ENCODE measurements at places on chromosomes 3 and 15.
A peak's percentile ranks its signal among the peaks of the same experiment; 100 is the strongest.

GRCh38 chr3:107767897-107768605, 245.3 kb downstream of the BBX start:
- no peak for DNase-seq

DNA sequence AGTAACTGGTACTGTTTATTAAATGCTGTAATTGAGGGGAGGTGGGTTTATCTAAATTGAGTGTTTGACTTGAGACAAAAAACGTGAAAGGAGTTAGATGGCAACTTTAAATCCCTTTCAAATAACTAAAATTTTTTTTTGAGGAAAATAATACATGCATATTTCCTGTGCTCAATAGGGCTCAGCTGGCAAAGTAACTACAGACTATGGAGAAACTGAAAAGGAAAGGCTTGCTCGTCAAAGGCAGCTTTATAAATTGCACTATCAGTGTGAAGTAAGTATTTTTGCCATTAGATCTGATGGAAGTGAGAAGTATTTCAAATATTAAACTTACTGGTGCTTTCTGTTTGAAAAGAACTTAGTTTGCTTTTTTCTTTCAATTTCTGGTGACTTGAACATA, 72.2 kb downstream of the DZIP3 start:
- no peak for DNase-seq

- no peak for DNase-seq
Observed at GRCh38 chr3:97765336-97765735, 778 bp downstream of the ARL6 start.

DNA sequence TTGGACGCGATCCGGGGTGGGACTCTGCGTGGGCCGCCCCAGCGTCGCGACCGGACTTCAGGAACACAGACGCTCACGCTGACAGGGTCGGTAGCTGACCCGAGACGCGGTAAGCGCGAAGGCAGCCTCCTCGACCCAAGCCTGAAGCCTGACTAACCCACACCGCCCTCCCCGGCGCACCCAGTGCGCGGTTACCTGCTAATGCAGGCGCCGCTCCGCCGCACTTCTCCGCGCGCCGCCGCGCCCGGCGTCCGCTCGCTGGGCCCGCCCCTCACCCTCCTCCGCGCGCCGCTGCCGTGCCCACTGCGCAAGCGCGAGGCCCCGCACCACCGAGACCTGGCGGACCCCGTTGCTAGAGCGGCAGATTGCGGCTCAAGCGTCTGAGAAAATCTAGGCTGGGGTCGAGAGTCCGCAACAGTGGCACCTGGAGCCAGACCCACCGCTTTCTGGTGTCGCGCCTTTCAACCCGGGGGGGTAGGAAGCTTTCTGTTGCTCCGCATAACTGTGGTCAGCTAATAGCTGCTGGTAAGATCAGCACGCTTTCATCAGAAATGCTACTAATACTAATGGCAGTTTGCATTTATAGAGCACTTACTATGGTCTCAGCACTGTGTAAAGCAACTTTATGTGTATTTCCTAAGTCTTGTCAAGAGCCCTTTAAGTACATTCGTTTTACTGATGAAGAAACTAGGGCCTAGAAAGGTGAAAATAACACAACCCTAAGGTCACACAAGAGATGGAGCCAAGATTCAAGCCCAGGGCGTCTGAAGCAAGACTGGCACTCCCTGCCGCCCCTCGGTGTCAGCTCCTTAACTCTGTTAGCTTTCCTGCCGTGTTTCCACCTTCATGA, at the start of gene TBCCD1:
Gene TBCCD1 (minus strand): TSS at position 268 of the 850 bp plus-strand sequence. CDS start 3,010 bp downstream, outside the sequence.
- DNase-seq: peak; percentile 83

DNA sequence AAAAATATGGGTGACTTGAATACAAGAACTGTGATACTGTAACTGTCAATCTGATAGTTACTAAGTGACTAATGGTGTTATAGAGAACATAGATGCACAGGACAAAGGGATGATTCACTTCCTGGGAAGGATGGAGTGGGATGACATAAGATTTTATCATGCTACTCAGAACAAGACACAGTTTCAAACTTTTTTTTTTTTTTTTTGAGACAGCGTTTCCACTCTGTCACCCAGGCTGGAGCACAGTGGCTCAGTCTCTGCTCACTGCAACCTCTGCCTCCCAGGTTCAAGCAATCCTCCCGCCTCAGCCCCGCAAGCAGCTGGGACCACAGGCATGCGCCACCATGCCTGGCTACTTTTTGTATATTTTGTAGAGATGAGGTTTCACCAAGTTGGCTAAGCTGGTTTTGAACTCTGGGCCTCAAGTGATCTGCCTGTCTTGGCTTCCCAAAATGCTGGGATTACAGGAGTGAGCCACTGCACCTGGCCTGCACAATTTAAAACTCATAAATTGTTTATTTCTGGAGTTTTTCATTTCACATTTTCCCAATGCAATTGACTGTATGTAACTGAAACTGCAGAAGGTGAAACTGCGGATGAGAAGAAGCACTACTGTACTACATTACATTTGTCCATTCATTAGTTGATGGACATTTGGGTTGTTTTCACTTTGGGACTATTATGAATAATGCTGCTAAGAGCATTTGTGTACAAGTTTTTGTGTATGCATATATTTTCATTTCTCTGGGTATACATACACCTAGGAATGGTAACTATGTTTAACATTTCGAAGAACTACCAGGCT, 40.6 kb downstream of the ADIPOQ start:
- no peak for DNase-seq

DNA sequence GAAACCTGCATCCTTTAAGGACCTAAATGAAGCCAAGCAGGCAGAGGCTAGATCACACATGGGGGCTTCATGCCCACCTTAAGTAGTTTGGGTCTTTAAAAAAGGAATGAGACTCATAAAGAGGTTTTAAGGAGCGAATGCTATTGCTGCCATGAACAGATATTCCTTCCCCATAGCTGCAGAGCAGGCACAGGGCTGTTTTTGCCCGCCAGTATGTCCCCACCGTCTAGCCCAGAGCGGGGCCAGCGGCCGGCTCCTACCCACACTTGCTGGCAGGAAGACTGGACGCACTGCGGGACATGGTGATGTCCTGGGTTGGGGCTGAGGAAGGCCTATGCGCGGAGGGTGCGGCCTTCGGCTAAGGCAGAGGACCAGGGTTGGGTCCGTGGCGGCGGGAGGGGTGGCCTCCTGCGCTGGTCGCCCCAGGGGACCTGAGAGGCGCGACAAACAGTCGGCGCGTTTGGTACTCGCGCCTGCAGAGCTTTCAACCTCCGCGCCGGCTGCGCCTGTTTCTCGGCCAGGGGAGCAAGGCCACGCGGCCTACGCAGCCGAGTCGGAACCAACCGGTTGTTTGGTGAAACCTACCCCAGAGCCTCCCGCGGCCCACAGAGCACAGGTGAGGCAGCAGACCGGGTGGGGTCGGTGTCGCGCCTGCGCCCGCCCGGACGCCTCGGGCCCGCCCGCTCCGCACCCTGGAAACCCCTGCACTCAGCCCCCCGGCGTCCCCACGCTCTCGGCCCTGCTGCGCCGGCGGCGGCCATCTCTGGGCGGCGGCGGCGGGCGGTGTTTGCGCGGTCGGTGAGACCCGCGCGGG, at the start of gene FAIM:
Gene FAIM (plus strand): TSS at position 450 of the 814 bp plus-strand sequence. CDS start 10,956 bp downstream, outside the sequence.
- DNase-seq: peak; percentile 30

DNA sequence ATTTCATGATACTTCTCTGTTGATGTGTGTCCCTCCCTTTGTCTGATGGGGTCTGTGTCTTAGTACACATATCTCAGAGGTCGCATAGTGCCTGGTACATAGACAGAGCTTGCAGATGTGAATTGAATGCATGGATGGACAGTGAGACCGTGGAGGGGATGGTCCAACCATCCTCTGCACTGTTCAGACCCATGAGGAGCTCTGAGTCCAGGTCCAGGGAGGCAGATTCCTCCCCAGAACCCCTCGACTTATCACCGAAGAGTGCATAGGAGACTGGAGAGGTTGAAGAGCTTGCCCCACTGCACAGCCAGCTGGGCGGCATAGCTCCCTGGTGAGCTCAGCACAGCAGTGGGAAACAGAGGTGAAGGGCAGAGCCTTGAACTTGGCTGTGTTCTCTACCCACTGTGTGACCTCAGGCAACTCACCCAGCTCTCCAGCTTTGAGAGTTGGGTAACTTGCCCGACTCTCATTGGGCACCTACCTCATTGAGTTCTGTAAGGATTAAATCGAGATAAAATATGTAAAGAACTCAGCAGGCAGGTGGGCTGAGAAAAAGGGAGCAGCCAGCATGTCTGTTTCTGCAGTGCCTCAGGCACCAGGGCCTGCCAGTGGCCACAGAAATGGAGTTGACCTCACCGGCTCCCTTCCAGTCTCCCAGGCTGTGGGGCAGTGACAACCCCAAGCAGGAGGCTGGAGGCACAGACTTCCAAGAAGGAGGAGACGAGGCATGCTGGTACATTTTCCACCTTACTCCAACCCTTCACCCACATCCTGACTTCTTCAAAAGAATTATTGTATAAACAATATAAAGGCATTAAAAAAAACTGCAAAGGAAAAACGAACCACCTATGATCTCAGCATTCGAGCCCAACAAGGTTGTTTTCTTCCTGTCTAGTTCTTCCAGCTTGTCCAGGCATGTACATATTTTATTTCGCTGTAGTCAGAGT, 54.1 kb upstream of the TFRC start:
- no peak for DNase-seq

- DNase-seq: no peak
Observed at GRCh38 chr15:93974804-93975481, 256.4 kb upstream of the MCTP2 start.

DNA sequence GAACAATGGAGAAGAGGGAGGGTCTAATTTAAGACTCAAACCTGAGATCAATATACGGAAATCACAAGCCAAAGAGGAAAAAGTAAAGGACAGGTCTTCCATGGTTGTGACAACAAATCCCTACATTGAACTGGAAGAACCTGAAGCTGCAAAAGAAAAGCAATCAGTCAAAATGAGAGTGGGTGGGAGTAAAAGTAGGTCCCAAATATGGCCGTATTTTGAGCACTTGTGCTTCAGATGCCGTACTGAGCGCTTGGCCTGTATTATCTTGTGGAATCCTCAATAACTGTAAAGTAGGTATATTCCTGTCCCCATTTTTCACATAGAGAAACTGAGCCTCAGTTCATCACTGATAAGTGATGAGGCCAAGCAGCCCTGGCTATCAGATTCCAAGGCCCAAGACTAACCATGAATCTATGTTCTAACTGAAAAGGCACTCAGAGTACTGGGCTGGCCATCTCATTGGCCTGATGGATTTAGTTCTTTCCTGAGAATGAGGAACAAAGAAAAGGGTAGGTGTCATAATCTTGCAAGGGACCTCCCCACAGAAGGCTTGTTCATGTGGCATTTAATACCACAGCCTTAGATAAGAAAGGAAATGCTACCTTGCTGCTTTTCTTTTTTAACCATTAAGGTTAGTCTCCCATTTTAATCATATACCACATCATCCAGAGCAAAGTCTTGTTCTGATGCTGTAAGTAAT, 52.5 kb downstream of the LRRN1 start:
- no peak for DNase-seq

- DNase-seq: no peak
Observed at GRCh38 chr15:93415576-93415975, 326.6 kb upstream of the RGMA start.

- no peak for DNase-seq
Observed at GRCh38 chr3:114518206-114518808, 224.5 kb downstream of the TIGIT start.

DNA sequence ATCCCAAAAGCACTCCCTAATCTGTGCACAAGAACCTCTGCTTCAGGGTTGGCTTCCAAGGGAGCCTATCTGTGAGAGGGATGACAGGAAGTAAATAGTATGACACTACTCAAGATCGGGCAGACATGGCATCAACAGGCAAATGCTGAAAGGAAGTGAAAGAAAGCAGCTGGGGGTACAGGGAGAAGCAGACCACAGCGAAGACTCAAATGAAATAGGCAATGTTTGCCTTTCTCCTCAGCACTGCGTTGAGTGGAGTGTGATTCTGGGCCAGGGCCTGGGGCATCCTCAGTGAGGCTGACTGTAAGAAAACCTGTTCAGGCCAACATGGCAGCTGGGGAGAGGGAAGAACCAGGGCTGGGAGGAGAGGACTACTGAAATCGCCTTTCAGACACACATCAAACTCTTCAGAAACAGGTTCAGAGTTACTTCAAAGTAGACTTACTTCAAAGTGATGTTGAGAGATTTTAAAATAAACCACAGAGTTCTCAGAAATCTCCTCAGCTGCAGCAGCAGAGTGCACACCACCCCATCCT, 96.6 kb downstream of the SLC9A9 start:
- no peak for DNase-seq

DNA sequence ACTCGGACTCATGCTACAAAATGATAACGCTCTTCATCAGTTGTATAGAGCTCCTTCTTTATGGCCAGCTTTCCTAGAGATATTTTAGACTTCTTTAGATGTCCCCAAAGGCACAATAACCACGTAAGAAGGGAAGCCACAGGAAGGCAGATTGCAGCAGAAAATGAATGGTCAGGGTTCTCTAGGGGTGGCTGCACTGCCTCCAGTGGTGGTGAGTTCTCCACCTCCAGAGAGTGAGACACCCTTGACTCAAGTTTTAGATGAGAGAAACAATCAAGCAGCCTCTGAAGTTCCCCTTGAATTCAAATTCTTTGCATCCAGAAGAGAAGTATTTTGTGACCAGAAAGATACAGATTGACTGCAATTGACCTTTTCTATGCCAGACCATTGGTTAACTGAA, 191.5 kb downstream of the TP63 start:
- DNase-seq: no peak

- no peak for DNase-seq
Observed at GRCh38 chr15:43845421-43845820, 18.6 kb downstream of the WDR76 start.

GRCh38 chr3:156368189-156368588, 186.7 kb downstream of the SSR3 start:
- DNase-seq: no peak

DNA sequence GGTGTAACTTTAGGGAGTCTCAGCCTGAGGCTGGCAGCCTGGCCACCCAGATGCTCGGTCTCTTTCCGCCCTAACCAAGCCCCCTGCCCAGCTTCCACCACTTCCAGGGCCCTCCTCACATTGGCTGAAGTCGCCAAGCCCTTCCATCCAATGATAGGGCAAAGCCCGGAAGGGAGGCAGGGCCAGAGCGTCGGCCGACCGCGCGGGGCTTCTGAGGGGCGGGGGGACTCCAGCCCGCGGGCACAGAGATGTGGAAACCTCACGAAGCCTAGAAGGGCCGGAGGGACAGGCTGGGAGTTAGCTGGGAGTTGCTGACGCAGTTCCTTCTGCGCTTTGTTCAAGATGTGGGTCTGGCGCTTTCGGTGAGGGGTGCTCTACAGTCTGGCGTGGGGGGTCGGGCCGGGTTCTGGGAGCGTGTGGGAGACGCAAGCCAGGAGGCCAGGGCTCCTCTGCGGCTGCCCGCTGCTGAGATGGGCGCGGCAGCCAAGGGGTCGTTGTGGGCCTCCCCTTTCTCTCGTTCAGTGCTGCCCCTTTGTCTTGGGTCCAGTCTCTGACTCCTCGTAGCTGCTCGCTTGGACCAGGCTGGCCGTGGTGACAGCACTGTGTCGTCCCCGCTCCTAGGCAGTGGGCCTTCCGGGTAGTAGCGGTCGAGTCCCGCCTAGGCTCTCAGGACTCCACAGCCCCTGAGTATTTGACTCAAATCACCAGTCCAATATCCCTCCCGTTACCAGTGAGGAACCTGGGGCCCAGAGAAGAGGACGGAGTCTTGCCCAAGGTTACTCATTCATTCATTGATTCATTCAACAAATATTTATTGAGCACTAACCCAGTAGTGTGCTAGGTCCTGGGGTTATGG, at the start of gene ZNF660:
Gene ZNF660 (plus strand): TSS at position 319 of the 856 bp plus-strand sequence. CDS start 9,230 bp downstream, outside the sequence.
- peak; percentile 44 for DNase-seq

- DNase-seq: no peak
Observed at GRCh38 chr3:25783661-25784512, 644 bp upstream of the NGLY1 start.

GRCh38 chr15:64288999-64289398, 67.0 kb downstream of the CSNK1G1 start:
- DNase-seq: no peak

GRCh38 chr3:18937574-18937973, 210.7 kb upstream of the KCNH8 start:
- DNase-seq: no peak

Measured in substantia nigra (tissue), 51 donors.